ENCODE measurements at places on chromosomes 1 and 21.

GRCh38 chr1:41742219-41742618, 176.5 kb downstream of the HIVEP3 start:
- DNase-seq, result no peak

- DNase-seq, result no peak
These were observed 3.3 kb upstream of the TMEM240 start for GRCh38 chr1:1543706-1544099.

DNA sequence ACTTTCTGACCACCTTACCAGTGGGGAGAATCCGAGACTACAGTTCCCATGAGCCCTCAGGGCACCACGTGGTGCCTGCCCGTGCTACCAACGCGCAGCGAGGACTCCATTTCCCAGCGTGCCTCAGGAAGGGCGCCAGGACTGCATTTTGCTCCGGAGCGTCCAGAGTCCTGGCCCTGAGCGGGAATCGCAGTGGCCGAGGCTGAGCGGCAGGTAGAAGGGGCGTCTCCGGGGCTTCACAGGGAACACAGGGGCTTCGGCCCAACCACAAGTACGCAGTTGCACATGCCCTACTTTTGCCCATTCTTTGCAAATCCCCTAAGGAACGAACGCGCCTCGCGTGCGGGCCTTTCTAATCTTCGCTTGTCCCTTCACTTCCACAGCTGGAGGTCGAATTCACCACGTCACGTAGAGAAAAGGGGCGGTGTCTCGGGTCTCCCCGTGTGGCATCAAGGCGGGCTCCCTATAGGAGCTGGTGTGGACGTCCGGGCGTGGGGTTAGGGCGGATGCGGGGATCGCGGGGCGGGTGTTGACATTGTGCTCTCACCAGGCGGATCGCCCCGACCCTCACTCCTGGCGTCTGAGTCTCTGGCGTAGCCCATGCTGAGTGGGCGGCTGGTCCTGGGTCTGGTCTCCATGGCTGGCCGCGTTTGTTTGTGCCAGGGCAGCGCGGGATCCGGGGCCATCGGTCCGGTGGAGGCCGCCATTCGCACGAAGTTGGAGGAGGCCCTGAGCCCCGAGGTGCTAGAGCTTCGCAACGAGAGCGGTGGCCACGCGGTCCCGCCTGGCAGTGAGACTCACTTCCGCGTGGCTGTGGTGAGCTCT, at the start of gene BOLA1:
Gene BOLA1 (plus strand): TSS at position 109 of the 825 bp plus-strand sequence. CDS start 492 bp downstream, at position 601.
- DNase-seq, result peak; percentile 82

DNA sequence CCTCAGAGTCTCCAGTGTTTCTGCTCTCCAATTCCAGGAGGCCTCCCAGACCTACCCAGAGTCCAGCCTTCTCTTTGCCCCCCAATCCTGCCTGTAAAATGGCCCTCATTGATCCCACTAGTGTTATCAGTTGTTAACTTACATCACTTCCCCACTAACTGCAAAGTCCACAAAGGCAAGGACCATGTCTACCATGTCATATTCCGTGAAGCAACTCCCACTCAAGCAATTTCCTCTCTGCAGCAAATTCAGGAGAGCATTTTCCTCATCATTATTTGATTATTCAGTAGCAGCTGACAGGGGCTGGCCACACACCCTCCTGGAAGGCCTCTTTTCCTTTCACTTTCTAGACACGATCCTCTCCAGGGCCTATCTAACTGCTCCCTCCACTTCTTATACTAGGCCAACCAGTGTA, 153.5 kb downstream of the RERE start:
- no peak for DNase-seq

GRCh38 chr21:37257511-37257966, 9.6 kb downstream of the VPS26C start:
- no peak for DNase-seq

DNA sequence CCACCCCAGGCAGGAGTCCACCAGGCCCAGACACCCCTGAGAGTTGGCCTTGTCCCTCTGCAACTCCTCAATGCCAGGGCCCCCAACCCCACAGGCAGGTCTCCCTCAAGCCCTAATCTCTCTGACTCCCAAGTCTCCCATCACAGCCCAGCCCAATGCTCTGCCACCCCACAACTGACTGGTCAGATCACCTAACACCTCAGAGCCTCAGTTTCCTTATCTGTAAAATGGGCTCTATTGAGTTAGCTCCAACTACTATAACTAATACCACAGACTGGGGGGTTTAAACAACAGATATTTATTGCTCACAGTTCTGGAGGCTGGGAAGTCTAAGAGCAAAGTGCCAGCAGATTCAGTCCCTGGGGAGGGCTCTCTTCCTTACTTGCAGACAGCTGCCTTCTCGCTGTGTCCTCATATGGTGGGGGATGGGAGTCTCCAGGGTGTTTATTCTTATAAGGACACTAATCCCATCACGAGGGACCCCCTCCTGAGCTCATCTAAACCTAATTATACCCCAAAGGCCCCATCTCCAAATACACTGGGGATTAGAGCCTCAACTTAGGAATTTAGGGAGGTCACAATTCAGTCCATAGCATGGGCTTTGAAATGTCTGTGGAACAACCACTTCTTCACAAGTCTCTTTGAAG, 34.9 kb upstream of the ZC3H12A start:
- no peak for DNase-seq

- no peak for DNase-seq
These were observed 233.9 kb downstream of the DENND1B start for GRCh38 chr1:197541411-197541810.

- DNase-seq, result no peak
These were observed 306.2 kb downstream of the TTLL7 start for GRCh38 chr1:83692524-83693381.

DNA sequence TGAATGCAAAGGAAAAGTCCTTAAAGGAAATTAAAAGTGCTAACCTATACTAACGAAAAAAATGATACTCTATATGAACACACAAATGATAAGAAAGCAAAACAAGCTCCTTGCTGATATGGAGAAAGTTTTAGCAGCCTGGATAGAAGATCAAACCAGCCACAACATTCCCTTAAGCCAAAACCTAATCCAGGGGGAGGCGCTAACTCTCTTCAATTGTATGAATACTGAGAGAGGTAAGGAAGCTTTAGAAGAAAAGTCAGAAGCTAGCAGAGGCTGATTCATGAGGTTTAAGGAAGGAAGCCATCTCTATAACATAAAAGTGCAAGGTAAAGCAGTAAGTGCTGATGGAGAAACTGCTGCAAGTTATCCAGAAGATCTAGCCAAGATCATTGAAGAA, 3.4 kb downstream of the KRTAP23-1 start:
- no peak for DNase-seq

- no peak for DNase-seq
These were observed 106.4 kb downstream of the ATF6 start for GRCh38 chr1:161872506-161872905.

- no peak for DNase-seq
These were observed 9.0 kb downstream of the GON4L start for GRCh38 chr1:155847823-155848529.

GRCh38 chr1:44314452-44314851, 40.6 kb downstream of the ERI3 start:
- no peak for DNase-seq

- no peak for DNase-seq
These were observed 195.1 kb upstream of the SAMSN1 start for GRCh38 chr21:14741256-14741655.

DNA sequence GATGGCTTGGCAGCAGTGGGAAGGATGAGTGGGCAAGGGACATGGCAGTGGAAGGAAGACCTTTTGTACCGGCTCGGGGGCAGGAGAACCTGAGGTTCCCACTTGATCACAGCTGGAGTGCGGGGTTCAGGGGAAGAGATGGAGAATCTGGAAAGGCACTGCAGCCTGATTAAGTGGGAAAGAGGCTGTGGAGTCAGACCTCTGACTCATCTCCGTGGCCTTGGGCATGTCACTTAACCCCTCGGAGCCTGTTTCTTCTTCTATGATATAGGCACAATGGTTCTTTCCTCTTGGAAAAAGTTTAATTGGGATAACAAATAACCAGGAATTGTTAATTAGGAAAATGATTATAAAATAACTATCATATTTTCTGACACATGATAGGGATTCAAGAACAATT, 13.1 kb upstream of the TMEM61 start:
- DNase-seq, result no peak

DNA sequence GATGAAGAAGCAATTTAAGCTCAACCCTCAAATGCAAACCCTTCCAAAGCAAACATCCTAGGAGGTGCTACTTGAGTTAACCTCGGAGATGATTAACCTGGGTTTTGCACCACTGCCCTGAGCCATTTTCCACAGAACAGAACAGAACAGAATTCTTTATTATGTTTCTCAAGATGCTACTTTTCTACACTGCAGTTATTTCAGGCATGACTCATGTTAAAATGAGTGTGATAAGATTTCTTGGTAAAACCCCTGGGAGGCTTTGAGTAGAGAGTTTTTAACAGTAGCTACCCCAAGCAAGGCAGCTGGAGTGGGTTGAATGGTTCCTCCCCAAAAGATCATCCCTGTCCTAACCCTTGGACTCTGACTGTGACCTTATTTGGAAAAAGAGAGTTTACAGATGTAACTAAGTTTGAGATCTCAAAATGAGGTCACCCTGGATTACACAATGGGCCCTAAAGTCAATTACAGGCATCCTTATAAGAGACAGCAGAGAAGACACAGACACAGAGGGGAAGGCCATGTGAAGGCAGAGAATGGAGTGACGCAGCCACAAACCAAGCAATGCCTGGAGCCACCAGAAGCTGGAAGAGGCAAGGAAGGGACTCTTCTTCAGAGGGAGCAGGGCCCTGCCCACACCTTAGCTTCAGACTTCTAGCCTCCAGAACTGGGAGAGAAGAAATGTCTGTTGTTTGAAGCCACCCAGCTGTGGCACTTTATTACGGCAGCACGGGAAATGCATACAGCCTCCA, 153.4 kb downstream of the ETS2 start:
- no peak for DNase-seq

DNA sequence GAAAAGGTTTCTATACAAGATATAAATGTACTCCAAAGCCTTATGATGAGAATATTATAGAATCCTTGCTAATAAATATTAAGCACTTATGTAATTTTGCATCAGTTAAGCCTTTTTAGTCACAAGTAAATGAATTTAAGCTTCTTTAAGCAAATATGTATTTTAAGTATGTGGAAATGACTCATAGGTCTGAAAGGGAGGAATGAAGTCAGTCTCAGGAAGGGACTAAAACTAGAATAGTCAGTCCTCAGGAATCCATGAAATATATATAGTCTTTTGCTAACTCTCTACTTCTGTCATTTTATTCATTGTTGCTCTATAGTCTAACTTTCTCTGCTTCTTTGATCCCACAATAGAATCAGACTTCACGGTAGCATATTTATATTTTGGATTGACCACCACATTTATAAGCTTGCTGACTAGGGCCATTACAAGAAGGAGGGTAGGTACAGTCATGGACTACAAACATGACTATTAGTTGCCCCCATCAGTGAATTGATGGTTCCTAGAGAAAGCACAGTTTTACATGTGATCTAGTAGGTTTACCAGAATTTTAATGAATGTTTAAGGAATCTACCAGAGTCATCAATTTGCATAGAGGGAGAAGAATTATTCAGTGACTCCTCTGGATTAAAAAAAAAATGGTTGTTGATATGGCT, 20.2 kb upstream of the RABGGTB start:
- DNase-seq, result no peak

DNA sequence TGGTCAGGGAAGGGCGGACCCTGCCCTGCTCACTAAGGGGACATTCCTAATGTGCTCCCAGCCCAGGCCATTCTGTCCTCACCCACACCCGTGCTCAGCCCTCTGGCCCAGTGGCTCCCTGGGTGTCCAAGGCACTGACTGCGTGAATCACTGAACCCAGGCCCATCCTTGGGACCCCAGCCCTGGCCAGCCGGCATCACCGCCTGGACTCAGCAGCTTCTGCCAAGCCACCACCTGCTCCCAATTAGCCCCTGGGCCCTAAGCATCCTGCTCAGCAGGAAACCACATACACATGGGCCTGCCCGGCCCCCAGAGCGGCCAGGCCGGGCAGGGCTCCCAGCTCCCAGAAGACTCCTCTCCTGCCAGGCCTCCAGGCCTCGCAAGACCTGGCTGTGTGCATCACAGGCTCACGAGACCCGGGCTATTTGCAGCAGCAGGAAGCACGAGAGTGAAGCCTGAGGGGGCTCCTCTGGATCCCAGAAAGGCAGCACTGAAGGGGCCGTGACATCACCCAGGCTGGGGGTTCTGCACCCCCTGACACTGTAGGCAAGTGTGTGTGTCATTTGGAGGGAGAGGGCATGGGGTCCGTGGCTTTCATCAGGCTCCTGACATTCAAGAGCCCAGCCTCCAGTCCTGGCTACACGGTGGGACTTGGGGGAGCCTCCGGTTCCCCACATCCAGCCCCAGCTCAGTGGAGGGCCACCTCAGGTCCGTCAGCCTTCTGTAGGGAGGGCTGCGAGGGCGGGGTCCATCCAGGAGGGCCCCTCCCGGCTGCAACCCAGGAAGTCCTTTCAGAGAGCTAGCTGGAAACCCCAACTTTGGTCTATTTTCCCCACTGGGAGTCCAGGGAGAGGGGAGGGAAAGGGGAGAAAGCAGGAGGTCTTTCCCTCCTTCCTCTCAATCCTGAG, 1.6 kb downstream of the MFAP2 start:
- DNase-seq, result no peak

DNA sequence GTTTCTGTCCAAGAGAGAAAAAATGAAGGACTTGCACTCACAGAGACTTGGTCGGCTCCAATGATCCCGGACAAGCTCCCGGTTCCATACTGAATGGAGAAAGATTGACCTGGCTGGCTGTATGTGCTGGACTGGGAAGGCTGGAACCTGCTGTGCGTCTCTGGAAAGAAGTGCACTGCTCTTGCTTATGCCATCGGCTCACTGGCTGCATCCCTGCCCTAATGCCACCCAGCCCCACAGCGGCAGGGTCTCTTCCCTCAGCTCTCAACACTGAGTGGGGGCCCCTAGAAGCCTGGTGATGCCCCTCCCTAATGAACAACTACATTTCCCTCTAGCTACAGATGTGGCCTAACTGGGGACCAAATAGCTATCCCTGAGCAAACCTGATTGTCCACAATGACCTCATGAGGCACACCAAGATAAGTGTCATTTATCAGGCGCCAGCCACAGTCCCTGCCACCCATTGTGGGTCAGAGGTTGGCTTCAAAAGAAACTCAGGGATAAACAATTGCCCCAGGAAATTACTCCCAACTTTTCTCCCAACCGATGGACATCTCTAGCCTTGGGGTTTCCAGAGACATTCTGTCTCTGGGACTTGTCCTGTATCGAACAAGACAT, 2.6 kb downstream of the CTSE start:
- DNase-seq, result no peak

DNA sequence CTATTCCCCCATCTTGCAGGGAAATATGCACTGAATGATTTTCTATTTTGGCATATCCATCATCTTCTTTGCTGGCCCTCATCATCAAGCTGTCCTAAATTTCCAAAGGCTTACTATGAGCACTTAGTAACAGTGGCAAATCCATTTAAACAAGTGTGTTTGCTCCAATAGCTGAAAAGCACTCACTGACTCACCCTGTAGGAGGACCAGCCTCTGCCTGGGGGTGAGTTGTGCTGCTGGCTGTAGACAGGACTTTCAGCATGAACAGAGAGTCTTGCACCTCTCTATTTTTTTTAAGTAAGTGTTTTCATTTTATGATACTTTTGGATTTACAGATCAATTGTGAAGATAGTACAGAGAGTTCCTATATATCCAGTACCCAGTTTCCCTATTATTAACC, 97.3 kb downstream of the SLC35F3 start:
- no peak for DNase-seq

GRCh38 chr1:92016720-92017316, 13.0 kb upstream of the EPHX4 start:
- no peak for DNase-seq

- DNase-seq, result no peak
These were observed 22.7 kb downstream of the ZBTB8OS start for GRCh38 chr1:32627596-32628162.

GRCh38 chr1:100178091-100178490, at the start of gene LRRC39:
LRRC39 (minus strand) TSS chr1:100178256; CDS start chr1:100168516, 9,740 bp downstream.
- DNase-seq, result no peak

- no peak for DNase-seq
These were observed 1.1 kb downstream of the SPSB1 start for GRCh38 chr1:9293533-9294404.

Data from stimulated activated CD8-positive, alpha-beta memory T cell treated with anti-CD3 and anti-CD28 coated beads, Interleukin-7, amount 100 ng/mL, for 48 hours (primary cell).